ENCODE measurements at places on chromosomes 11 and 22.

GRCh38 chr22:24948356-24949202 is 2.1 kb upstream of the LHFPL7 start:
- no peak for DNase-seq

- DNase-seq: no peak
Measured at GRCh38 chr22:45650721-45651120, 20.9 kb upstream of the ATXN10 start.

GRCh38 chr11:66268952-66269905 is 790 bp downstream of the RAB1B start:
- no peak for DNase-seq

DNA sequence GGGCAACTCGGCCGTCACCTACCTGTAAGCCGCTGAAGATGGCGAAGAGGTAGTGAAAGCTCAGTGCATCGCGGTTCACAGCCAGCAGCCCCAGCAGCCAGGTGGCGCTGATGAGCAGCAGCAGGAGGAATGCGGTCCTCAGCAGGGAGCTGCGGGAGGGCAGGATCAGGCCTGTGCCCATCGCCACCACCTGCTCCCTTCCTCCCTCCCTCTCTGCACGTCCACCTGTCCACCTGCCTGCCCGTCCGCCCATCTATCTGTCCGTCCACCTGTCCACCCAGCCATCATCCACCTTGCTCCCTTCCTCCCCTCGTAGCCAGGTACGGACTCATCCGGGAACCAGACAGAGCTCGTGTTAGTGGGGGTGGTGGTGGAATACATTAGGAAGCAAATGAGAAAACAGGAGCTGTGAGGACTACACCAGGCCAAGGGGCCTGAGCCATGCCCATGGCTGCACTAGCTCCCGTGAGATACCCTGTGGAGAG is 32.2 kb downstream of the TRMU start:
- peak; percentile 67 for DNase-seq

DNA sequence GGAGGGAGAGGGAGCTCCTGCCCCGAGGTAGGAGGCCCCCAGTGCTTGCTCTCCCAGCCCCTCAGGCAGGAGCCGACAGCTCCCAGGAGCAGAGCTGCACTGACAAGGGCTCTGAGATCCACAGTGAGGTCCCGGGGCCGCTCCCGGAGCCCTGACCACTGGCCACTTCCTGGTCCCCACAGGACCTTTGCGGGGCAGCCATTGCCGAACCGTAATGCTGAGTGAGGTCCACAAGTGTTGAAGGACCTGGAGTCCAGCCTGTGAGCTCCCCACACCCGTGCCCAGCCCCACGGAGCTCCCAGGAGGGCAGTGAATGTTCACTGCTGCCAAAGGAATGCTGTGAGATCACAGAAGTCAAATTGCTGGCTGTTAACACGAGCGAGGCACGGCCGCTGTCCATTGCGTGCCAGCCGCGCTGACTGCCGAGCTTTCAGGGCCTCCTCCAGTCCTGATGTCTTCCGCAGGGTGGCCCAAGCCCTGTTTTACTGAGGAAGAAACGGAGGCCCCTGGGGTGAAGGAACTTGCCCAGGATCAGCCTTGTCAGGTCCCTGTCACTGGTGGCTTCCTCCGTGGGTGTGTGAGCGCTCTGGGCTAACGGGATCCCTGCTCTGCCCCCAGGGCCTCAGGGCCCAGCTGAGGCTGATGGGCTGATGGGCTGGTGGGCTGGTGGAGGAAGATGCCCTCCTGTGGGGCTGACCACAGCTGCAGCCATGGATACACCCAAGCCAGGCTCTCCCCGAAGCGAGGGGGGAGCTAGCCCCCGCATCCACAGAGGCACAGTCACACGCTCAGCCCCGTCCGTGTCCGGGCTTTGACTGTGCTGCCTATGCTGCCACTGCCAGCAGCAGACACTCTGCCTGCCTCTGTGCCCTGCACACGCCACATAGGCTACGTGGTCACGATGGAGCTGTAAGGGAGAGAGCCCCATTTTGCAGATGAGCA is 70.8 kb downstream of the WNT7B start:
- no peak for DNase-seq

- DNase-seq: no peak
Measured at GRCh38 chr22:39935116-39935515, 25.1 kb upstream of the TMA7B start.

GRCh38 chr11:63282579-63282978 is 39.2 kb upstream of the SLC22A25 start:
- DNase-seq: no peak

DNA sequence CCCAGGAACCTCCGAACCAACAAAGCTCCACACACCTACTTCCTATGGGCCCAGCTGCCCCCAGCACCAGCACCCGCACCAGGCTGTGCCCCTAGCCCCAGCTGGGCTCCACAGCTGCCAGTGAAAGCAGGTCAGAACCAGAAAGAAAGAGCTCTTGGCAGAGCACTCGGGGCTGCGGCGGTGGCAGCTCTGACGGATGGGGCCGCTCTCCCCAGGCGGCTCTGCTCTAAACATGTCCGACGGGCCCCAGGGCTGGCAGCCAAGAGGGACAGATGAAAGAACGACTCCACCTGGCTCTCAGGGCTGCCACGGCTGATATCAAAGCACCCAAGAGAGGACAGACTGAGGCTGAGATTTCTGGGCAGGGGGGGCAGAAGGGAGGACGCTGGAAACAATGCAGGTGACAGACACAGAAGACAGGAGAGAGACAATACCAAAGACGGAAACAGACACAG is 25.7 kb downstream of the LRFN4 start:
- no peak for DNase-seq

DNA sequence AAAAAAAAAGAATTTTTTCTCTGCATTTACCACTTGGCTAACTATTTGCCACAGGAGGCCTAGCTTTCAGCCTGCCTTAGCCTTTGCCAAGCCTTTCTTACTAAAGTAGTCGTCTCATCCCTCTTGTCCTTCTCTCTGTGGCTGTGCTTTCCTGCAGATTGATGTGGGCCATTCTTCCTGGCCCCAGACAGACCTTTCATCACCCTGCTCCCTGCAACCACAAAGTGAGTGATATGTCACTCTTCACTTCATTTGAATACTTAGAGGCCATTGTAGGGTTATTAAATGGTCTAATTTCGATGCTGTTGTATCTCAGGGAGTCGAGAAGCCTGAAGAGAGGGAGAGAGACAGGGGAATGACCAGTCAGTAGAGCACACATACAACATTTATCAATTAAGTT is 37.6 kb downstream of the ART5 start:
- no peak for DNase-seq

GRCh38 chr11:33866936-33867335 is 24.9 kb downstream of the LMO2 start:
- no peak for DNase-seq

DNA sequence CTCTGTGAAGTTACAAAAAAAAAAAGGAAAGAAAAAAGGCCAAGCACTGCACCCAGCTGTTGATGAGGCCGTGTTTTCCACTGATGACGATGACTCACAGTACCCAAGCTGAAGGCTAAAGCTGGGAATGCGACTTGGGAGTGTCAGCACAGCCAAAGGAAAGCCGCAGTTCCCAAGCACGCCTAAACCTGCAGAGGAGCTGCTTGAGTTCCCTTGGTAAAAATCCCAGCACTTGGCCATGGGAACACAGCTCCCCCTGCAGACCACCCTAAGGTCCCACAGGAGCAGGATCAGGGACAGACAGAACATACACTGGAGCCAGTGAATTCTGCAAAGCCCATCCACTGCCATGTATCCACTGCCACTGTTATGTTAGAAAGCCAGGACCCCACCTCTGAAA is 39.9 kb downstream of the SERGEF start:
- no peak for DNase-seq

- DNase-seq: no peak
Measured at GRCh38 chr22:32322986-32323385, 34.7 kb upstream of the RFPL3 start.

- DNase-seq: no peak
Measured at GRCh38 chr22:20510811-20511577, 3.6 kb downstream of the MED15 start.

GRCh38 chr11:111954154-111954553 is 17.0 kb downstream of the DIXDC1 start:
- no peak for DNase-seq

DNA sequence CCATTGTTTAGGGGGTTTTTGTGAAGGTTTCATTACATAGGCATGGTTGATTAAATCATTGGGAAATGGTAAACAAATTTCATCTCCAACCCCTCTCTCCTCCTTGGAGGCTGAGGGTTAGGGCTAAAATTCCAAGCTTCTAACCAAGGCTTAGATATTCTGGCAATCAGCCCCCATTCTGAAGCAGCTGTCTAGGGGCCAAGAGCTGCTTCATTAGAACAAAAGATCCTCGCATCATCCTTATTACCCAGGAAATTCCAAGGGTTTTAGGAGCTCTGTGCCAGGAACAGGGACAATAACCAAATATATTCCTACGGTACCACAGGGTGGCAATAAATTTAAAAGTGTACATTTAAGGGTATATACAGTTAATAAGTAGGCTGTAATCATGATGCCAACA is 22.5 kb upstream of the EED start:
- DNase-seq: no peak

DNA sequence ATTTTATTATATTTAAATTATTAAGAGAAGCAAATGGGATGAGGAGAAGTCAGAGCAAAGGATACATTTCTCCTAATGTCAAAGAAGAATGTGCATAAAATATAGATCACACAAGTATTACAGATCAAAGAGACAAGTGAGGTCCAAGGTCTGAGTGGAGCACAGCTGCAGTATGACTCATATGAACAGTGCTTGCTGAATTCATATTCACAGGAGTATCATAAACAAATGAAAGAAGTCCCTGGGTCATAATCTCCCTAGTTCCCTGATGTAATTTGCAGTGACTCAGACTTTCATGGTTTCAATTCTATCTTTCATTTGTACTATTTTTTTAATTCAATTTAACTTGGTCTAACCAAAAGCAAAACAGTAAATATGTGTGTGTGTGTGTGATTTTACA is 499.0 kb upstream of the CCDC179 start:
- DNase-seq: no peak

DNA sequence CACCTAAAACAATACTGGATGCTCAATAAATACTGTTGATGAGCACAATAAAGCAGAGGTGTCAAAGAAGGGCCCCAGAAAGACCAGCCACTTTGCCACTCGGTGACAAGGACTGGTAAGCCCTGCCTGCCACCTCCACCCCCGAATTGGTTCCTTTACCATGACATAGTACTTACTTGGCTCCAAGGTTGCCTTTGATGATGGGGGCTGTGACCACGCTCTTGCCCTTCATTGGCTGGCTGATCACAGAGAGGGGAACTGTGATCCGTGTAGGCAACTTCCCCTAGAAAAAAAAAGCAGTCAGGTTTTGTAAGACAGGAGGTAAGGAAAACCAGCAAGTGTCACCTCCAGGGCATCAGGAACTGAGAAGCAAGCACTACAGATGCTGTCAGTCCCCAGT is 29.7 kb downstream of the NFRKB start:
- DNase-seq: no peak

GRCh38 chr11:17760102-17761029 is 25.8 kb downstream of the KCNC1 start:
- no peak for DNase-seq

- no peak for DNase-seq
Measured at GRCh38 chr11:102575012-102575411, 44.5 kb upstream of the MMP7 start.

- DNase-seq: no peak
Measured at GRCh38 chr11:36953976-36954375, 355.9 kb upstream of the RAG2 start.

DNA sequence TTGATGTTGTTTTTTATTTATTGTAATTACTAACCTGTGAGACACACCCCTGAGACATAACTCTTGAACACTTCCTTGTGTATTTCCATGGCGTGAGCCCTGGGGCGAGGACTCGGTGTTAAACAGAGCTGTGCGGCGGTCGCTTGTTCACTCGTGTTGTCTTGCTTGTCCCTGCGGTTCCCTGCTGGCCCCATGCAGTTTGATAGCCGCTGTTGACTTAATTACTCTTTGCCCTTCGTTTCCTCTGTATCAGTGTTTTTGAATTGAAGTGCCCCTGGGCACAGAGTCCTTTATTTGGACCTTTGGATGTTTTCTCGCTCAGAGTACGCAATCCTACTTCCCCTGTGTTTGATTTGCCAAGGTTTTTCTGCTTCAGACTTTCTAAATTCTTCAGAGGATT is 52.7 kb downstream of the TBC1D22A start:
- DNase-seq: no peak

- no peak for DNase-seq
Measured at GRCh38 chr11:94658888-94659287, 91.7 kb downstream of the PIWIL4 start.

GRCh38 chr11:65506290-65506771 is 7.5 kb downstream of the MALAT1 start:
- no peak for DNase-seq

DNA sequence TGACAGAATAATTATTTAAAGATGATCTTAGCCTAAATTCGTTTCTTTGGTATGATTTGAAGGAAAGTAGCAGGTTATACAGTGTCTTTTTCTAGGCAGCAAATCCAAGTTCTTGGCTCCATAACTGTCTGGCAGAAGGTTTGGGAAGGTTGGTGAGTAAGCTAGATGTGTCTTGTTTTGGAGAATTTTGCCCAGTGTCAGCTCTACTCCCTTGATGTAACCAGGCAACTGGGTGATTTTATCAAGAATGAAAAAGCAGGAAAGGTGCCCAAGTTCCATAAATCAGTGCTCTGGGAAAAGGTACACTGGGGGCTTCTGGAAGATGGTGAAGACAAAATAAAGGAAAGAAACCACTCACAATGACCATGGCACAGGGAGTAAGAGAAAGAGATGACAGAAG is 71.5 kb upstream of the USP47 start:
- no peak for DNase-seq

GRCh38 chr22:20451920-20452319 is 14.3 kb upstream of the SCARF2 start:
- DNase-seq: no peak

DNA sequence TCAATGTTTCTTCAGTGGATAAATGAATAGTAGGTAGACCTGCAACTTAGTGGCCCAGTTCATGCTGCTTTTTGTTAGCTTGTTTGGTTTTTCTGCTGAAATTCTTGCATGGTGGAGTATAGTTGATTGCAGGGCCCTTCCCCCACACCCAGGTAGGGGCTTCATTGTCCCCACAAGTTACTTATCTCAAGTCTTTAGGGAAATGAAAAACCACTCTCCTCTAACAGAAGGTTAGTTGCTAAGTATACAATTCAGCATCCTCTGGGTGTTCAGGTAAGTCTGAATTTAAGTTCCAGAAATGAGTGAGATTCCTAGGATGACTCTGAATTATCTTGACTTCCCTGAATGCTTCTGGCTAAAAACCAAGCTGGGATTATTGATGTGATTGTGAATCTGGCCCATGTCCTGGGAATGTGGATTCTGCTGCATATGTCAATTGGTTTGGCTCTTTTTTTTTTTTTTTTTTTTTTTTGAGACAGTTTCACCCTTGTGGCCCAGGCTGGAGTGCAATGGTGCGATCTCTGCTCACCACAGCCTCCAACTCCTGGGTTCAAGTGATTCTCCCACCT is 40.3 kb downstream of the BCL2L13 start:
- DNase-seq: no peak

All from stimulated activated CD4-positive, alpha-beta T cell treated with anti-CD3 and anti-CD28 coated beads, Interleukin-1b, Interleukin-23, amount 100 ng/mL, for 4 hours (primary cell).